Stimulated activated CD8-positive, alpha-beta memory T cell treated with anti-CD3 and anti-CD28 coated beads, Interleukin-2, amount 100 ng/mL, for 1 hour (primary cell): ENCODE measurements at places on chromosomes 3 and 15.

- no peak for DNase-seq
These were observed 53.7 kb downstream of the CGGBP1 start for GRCh38 chr3:88005066-88005465.

GRCh38 chr15:35851491-35851890 is 305.5 kb upstream of the DPH6 start:
- no peak for DNase-seq

GRCh38 chr3:171704002-171704401 is 106.3 kb downstream of the PLD1 start:
- no peak for DNase-seq

- DNase-seq: no peak
These were observed 64.4 kb downstream of the USP13 start for GRCh38 chr3:179717219-179717618.

- DNase-seq: no peak
These were observed 64.4 kb downstream of the P2RY1 start for GRCh38 chr3:152899306-152899705.

- no peak for DNase-seq
These were observed 168.8 kb downstream of the ECT2 start for GRCh38 chr3:172919297-172919683.

GRCh38 chr3:79247725-79248043 is 520.1 kb downstream of the ROBO1 start:
- DNase-seq: no peak

DNA sequence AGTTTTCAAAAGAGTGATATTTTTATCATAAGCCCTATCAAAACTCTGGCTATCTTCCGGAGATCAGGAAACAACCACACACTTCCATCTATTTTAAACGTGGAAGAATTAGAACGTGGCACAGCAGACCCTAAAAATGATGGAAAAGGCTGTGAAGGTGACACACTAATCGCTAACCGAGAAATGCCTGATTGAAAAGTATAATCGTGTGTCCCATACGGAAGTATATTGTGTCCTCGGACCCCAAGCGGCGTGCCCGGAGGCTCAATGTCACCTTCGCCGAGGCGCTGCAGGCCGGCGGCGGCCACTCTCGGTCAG is 642 bp downstream of the COX5A start:
- no peak for DNase-seq

GRCh38 chr3:178385280-178385952 is 150.8 kb upstream of the KCNMB2 start:
- DNase-seq: no peak

GRCh38 chr3:44227632-44228031 is 14.1 kb upstream of the TOPAZ1 start:
- no peak for DNase-seq

DNA sequence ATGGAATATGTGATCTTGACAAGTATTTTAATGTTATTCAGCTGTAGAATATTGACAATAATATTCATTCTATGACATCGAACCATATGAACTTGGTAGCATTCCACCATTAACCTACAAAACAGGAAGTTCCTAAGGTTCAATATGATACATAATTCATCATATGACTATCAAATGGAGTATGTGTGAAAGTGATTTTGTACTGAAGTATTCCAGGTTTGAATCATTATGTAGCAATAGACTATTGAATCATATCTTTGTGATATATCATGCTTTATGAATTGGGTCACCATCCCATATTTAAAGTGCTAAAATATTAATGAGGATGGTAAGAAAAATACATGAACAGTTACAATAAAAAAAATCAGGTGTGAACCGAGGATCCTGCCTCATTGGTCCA is 95.1 kb downstream of the TP63 start:
- no peak for DNase-seq

DNA sequence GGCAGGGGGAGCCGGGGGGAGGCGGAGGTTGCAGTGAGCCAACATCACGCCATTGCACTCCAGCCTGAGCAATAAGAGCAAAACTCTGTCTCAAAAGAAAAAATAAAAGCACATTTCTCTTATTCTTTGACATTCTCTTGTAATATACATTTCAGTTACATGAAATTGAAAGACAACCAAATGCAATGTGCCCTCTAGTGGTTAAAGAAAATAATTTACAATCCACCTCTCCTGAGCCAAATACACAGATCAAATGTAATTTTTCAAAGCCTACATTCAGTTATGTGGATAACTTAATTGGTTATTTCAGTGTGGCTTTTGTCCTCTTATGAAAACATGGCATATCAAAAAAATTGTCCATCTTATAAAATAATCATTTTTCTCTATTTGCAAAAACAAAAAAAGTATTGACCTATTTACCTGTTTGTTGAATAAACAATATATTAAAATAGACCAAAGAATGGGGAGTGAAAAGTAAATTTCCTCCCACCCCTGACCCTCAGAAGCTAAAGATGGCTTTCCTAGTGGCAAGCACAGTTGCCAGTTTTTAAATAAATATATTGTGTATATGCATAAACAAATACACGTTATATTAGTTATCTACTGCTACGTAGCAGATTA is 14.2 kb upstream of the U2SURP start:
- no peak for DNase-seq

DNA sequence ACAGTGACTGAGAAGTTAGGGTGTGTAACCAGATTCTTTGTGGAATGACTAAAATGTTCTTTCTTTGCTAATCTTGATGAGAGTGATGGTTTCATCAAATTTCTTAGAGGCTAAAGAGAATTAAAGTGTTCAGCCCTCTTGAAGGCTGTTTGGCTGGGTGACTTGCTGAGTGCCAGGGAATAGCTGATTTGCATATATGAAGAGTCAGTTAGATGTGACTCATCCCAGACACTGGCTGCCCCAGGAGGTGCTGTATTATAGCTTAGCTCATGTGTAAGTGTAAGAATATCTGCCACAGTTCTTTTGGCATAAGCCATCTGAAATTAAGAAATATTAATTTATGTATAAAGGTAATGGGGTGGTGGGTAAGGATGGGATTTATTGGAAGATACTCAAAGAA is 535.1 kb downstream of the NLGN1 start:
- DNase-seq: no peak

DNA sequence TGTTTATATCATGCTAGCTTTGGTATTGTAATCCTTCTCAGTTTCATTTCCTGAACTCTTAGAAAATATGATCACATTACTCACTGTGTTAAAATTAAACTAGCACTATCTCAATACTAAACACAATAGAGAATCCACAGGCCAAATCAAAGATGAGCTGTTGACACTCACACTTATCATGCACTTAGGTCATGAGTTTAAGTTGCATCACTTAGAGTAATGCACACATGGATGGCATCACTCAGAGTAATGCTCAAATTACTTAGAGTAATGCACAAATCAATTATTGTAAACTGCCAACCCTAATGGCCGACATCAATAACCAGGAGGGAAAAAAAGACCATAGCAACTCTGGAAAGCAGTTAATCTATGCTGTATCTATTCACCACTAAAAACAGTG is 40.0 kb upstream of the MCF2L2 start:
- DNase-seq: no peak

GRCh38 chr3:135792174-135792573 is 173.4 kb upstream of the PPP2R3A start:
- no peak for DNase-seq

DNA sequence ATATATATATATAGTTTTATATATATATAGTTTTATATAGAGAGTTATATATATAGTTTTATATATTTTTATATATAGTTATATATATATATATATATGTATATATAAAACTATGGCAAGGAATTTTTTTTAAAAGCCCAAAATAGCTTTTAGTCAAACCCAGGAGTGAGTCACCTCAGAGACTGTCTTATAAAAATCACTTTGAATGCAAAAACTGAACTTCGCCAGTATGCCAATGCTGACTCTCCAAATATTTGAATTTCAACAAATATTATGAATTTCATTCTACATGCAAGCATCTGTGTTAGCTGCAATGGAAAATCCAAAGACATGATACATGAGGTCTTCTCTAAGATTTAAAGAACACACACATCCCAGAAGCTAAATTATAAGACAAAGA is 132.8 kb upstream of the NR2F2 start:
- no peak for DNase-seq

GRCh38 chr3:137249311-137249940 is 291.6 kb downstream of the IL20RB start:
- no peak for DNase-seq

DNA sequence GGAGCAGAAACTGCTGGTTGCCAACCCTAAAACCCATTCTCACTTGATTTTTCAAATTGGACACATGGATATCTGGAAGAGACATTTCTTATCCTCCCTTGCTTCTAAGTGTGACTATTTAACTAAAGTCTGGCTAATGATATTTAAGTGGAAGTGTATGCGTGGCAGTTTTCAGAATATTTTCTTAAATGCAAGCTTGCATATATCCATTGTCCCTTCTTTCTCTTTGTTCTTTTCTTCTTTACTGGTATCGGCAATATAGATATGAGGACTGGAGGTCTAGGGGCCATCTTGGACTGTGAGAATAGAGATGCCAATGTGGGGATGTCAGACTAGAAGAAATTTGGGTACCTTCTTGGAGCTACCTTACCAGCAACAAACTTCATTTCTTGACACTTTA is 364.3 kb upstream of the DPH6 start:
- no peak for DNase-seq

DNA sequence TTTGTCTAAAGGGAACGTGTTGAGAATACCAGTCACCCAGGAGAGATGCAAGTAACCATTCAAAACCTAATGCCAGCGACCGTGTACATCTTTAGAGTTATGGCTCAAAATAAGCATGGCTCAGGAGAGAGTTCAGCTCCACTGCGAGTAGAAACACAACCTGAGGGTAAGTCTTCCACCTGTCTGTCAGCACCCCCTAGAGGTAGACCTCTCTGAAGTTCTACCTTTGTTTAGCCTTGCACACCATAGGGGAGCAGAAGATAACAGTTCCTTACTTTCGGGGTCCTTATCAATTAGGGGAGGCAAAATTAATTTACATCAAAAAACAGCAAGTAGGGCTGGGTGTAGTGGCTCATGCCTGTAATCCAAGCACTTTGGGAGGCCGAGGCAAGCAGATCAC is 124.4 kb downstream of the HCN4 start:
- DNase-seq: no peak

- DNase-seq: no peak
These were observed 75.6 kb upstream of the OSBPL11 start for GRCh38 chr3:125670945-125671344.
